ENCODE measurements at places on chromosomes 4 and X.

GRCh38 chrX:37998586-37999262, 7.6 kb upstream of the SYTL5 start:
- DNase-seq, result no peak

DNA sequence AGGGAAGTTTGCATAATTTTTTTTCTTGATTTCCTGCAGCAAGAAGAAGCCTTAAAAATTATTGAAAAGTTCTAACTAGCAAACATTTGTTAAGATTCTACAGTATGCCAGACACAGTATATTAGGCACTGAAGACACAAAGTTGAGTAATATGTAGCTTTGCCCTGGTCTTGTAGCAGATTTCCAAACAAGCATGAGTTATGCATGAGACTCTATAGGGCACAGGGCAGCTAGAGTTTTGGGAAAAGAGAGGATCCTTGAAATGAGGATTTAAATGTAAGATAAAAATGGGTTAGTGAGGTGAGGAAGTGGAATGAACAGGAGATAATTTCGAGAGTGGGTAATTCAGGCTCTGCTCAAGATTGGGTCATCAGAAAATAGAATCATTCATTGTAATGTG, 8.6 kb upstream of the GPRIN3 start:
- DNase-seq, result no peak

DNA sequence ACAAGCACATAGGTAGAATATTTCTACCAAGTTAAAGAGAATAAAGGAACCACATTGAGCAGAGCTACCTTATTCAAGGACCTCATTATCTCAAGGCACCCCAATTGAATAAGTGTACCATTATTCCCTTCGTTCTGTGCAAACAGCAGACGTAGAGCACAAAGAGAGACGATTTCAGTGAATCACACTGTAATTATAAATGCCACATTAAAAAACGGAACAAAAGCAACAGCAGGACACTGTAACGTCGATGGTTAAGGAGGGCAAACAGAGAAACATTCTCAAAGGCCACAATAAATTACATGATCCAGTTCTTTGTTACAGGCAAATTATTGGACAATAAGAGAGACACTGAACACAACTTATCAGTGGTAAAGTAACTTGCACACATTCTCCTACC, 644.1 kb upstream of the TENM3 start:
- DNase-seq, result no peak

GRCh38 chrX:24357106-24357505, 3.3 kb upstream of the SUPT20HL1 start:
- DNase-seq, result no peak

DNA sequence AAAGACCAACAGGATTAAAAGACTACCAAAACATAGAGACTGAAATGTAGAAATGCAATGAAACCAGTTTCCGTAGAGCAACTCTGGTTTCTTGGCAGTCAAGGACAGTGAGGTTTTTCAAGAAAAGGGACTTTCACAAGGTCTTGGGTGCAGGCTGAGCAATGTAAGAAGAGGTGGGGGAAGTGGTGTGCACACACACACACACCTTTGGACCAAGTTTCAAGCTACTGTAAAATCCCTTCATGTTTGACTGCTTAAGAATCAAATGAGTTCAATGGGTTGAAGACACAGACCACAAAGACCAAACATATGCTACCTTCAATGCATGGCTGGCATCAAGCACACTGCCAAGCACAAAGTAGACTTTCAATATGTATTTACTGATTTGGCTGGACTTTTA, 17.8 kb upstream of the MCF2 start:
- no peak for DNase-seq

GRCh38 chr4:187006189-187006618, 282.5 kb upstream of the FAT1 start:
- no peak for DNase-seq

GRCh38 chr4:6710282-6710681, 617 bp upstream of the MRFAP1L1 start:
- DNase-seq, result no peak

DNA sequence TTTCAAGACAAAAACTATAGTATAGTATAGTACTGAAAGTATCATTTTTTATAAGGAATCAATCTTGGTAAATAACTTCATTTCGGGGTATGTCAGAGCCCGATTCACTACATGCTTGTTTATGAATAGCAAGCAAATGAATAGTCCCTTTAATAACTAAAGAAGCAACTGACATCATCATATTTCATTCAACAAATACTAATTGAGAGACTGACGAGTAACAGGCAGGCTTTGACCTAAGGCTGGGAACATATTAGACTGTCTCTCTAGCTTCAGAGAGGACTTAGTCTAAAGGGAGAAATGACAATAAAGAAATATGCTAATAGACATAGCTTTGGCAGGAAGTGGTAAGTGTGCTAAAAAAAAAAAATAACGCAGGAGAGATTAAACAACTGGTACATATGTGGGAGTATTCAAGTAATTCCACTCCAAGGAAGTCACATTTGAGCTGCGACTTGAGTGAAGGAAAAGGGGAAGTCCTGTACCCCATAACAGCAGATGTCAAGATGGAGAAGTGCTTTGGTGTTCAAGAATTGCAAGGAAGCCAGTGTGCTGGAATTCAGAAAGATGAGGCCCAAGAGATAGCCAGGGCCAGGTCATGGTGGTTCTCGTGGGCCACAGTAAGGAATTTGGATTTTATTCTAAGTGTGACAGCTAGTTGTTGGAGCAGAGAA, 284.9 kb downstream of the FBXO8 start:
- no peak for DNase-seq

DNA sequence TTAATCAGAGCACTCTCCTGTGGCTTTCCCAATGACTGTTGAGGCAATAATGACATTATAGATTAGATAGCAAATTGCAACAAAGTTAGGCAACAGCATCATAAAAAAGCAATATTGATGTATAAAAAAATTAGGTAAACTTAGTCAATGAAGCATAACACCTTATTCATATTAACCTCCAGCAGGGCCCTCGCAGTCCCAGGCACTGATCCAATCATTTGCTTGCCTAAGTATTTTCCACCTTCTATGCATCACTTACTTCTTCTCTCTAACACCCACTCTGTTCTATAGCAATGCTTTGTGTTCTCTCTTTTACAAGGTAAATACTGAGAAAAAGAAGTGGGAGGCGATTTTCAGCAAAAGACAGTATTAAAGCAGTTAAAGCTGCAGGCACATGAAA, 833.5 kb upstream of the ADGRL3 start:
- DNase-seq, result no peak

GRCh38 chr4:188282471-188283232, 143.4 kb downstream of the TRIML1 start:
- no peak for DNase-seq

DNA sequence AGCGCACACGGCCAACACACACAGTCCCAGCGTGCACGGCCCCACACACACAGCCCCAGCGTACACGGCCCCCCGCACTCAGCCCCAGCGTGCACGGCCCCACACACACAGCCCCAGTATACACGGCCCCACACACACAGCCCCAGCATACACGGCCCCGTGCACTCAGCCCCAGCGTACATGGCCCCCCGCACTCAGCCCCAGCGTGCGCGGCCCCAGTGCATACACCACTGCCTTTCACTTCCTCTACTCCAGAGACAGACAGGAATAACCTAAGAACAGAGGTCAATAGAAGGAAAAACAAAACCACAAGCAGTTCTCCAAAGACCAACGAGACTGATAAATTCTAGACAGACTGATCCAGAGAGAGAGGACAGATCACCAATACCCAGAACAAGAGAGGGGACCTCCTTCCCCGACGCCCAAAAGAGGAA, 17.1 kb downstream of the GAK start:
- DNase-seq, result no peak

DNA sequence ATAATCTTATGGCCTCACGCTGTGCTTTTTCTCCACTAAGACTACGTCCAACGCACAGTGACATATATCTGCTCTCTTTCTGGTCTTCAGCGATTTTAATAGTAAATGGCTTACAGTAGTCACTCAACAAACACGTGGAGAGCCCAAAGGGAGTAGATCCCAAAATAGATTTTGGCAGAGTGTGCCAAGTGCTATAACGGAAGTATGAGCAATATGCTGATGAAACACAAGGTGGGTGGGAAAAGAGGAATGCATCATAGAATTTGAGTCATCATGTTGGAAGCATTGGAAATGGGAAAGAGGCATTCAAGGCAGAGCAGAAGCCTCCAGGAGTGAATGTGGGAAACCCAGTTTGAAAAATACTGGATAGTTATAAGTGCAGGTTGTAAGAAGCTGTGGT, 129.1 kb upstream of the LDB2 start:
- no peak for DNase-seq

DNA sequence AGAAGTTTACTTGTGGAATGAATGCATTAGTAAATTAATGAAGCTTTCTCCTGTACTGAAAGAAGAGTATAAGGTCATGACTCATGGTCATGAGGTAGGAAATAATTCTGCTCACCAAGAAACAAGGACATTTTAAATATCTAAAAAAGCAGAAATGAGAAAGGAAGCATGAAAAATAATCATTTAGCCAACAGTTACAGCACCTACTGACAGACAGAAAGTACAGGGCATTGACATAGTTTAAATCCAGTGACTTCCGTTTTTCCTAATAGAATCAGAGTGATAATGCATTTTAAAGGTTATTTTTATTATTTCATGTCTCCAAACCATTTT, 30.5 kb upstream of the ACSL1 start:
- DNase-seq, result no peak

- DNase-seq, result no peak
Measured at GRCh38 chr4:93540562-93540961, 288.0 kb upstream of the ATOH1 start.

- DNase-seq, result no peak
Measured at GRCh38 chrX:46703980-46704379, 54.9 kb downstream of the SLC9A7 start.

GRCh38 chr4:8044699-8045098, 105.0 kb upstream of the AFAP1 start:
- no peak for DNase-seq
